NCI-H1436 treated with DMSO at 0.1 percent for 48 hours (cell line): ENCODE measurements at places on chromosomes 13 and 19.

GRCh38 chr19:873084-873483, 13.6 kb downstream of the CFD start:
- DNase-seq: no peak

- no peak for DNase-seq
These were observed 168.9 kb downstream of the UQCRFS1 start for GRCh38 chr19:29044037-29044436.

DNA sequence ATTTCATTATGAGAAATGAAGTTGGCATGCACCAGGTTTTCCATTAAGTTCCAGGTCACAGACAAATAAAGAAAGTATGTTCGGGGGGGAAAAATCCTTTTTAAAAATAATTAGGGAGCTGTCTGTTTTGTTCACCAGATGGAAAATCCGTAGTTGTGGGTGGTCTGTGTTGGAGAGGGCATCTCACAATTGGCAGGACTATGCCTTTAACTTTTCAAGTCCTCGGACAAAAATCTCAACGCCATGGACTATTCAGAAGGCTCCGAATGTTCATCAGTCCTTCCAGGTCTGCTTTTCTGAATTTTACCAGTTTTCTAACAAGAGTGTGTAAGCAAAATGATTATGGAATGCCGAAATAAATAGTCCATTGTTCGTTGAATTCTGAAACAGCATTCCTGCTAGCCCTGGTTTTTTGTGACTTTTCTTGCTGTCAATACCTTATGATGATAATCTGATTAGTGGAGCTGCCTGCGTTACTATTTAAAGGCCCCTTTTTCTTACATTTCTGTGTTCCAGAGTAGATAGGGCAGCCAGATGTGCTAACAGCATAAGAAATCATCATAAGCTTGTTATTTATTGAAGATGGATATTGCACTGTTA, 146.9 kb downstream of the TM9SF2 start:
- no peak for DNase-seq

DNA sequence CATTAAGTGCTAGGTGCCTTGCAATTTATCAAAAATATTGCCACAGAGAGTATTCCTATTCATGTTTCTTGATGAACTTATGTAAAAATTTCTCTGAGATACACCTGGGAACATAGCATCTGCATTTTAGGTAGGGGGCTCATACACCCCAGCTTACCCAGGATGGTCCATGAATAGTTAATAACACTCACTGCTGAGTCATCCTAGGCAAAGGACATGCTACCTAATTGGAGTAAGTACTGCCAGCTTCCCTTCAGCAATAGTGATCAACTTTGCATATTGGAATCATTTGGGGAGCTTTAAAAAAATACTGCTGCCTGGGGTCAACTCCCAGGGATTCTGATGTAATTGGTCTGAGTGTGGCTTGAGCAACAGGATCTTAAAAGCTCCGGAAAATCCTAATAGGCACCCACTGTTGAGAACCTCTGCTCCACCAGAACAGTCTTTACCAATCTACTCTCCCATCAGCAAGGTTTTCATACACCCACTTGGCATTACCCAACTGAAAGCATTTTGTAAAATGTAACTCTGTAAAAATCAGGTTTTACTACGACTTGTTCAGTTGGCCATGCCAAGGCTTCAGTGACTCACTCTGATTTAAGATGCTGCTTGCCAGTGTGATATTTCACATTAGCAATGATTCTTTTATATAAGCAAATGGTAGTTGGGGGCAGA, 67.2 kb upstream of the FNDC3A start:
- DNase-seq: no peak

DNA sequence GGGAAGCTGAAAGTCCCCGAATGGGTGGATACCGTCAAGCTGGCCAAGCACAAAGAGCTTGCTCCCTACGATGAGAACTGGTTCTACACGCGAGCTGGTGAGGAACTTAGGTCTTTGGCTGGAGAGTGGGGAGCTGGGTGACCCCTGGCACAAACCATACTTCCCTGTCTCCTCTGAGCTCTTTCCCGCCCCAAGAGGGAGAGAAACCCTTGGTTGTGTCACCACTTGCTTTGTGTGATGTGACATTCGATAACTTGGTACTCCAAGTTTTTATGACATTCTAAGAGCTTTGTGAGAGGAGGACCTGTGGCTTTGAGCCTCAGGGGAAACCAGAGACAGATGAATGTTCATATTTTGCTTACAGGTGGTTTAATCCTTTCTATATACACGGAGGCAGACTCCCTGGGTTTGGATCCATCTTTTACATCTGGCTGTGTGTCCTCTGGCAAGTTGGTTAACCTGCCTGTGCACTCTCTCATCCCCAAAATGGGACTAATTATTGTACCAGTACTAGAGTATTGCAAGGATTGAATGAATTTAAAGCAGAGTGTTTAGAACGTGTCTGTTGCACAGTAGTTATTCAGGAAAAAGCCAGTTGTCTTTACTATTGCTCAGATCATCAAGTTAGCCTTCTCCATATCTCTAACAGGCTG, 1.2 kb downstream of the RPS19 start:
- no peak for DNase-seq

GRCh38 chr13:48678316-48678715, 24.6 kb downstream of the CYSLTR2 start:
- no peak for DNase-seq

DNA sequence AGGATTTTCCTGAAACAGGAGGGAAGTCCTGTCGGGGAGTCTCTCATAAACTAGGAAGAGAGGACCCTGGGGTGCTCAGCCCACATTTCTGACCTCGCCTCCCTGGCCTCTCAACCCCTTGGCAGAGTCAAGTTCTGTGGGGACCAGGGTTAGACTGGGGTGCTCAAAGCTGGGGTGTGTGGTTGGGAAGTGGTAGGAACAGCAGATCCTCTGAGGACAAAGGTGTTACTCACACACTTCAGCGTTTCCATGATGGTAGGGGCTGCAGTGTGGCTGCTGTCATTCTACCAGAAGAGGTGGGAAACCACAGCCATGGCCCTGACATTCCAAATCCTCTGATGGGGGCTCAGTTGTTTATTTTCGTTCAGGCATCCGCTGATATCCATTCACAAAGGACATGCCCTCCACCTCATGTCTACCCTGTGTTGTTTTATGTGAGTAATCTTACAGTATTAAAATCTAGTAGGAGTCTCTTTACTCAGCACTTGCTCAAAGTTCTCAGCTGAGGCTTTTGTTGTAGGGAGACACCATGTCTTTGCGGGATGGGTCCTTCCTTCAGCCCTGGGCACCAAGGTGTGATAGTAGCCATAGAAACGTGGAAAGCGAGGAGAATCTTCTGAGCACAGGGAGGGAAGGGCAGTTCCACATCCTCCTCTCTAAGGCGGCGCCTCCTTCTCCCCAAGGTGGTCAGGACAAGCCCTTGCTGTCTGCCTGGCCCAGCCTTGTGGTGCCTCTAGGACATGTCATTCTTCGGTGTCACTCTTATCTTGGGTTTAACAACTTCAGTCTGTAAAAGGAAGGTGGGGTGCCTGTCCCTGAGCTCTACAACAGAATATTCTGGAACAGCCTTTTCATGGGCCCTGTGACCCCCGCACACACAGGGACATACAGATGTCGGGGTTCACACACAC, 1.5 kb downstream of the KIR2DL3 start:
- no peak for DNase-seq

- no peak for DNase-seq
These were observed 378.0 kb downstream of the DNAJC15 start for GRCh38 chr13:43401361-43401760.

- DNase-seq: no peak
These were observed 1.8 kb downstream of the AXL start for GRCh38 chr19:41220811-41221210.

GRCh38 chr19:16206046-16206605, 8.4 kb downstream of the AP1M1 start:
- no peak for DNase-seq

GRCh38 chr19:38059897-38060296, 152.9 kb downstream of the SIPA1L3 start:
- no peak for DNase-seq

- no peak for DNase-seq
These were observed 199.8 kb downstream of the DNAJC15 start for GRCh38 chr13:43223216-43223615.

DNA sequence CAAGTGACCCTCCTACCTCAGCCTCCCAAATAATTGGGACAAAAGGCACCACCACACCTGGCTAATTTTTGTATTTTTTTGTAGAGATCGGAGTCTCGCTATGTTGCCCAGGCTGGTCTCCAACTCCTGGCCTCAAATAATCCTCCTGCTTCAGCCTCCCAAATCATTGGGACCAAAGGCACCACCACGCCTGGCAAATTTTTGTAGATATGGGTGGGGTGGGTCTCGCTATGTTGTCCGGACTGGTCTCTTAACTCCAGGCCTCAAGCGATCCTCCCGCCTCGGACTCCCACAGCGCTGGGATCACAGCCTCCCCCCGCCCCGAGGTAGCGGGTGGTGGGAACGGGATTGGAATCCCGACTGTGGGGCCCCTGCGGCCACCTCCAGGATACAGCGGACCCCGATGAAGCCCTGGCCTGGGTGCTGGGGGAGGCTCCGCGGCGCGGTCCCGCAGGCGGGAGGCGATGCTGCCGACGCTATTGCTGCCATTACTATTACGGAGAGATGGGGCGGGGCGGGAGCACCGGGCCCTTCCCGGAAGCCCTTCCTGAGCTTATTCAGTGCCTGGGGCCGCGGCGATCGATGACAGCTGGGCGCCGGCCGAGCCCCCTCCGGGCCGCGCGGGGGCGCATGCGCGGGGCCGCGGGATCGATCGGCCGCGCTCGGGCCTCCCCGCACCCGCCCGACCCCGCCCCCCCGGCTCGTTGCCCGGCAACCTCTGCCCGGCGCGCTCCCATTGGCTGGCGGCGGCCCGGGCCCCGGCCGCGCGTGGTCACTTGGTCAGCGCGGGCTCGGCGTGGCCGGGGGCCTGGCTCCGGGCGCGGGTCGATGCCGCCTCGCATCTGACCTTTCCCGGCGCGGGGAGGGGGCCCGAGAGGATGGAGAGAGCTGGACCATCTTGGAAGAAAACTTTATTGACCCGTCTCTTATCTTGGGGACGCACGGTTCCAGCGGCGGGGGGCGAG, 27.9 kb upstream of the ONECUT3 start:
- no peak for DNase-seq

DNA sequence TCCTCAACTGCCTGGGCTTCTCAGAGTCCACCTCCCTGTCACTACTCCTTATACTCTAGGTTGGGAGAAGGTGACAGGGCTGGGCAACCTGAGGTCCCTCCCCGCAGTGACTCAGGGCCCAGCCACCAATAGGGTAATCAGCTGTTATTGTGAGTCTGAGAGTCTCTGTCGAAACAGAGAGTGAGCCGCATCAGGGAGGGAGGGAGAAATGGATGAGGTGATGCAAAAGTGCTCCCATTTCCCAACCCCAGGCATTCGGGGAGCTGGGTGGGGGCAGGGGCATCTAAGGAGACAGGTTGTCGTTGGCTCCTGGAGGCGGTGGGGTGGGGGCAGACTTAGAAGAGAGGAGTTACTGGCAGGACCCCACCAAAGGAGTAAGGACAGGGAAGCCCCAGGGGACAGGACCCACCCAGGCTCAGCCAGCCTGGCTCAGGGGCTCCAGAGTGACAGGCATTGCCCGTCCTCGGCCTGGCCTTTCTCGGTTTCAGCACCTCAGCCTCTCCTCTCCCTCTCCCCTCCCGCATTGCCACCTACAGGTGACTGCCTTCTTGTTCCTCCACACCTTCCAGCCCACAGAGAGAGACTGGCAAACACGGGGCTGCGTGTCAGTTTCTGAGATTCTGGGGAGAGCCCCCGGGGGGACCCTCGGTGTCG, at the start of gene DMKN:
Gene DMKN, minus strand, starts transcription at position 22 of the 654 bp plus-strand sequence. CDS start 174 bp downstream, outside the sequence.
- DNase-seq: no peak

DNA sequence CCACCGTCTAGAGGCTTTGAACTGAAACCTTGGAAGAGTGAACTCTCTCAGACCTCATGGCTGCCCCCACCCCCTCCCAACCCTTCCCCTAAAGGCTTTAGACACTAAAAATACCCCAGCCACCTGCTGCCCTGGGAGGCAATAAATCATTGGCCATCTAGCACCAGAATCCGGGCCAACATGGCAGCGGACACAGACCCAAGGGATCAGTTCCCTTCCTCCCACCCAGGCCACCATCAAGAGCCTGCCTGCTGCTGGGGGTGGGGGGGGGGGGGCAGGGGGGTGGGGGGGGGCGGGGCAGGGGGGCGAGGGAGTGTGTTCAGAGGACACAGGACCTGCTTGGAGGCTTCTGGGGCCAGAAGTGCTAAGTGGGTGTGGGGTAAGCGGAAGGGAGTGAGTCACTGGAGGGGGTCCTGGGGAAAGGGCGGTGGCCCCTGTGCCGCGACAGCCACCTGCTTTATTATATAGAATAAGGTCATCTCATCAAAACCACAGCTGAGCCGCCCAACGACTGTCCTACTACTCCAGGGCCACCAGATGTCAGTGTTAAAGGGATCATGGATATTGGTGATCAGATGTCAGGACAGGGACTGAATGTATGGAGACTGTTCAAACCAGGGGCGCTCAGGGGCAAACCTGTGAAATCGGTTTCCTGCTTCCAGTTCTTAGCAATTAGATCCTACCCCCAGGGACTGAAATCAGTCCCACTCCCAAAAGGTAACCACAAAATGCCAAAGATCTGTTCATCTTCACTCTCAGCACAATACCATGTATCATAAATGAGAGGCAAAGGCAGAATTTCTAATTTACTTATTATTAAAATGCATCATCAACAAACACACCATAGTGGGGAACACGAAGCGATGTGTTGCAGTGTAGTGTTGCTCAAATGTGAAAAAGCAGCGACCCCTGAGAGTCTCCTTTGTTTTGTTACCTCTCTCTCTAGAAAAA, 24.3 kb downstream of the ARL11 start:
- no peak for DNase-seq

DNA sequence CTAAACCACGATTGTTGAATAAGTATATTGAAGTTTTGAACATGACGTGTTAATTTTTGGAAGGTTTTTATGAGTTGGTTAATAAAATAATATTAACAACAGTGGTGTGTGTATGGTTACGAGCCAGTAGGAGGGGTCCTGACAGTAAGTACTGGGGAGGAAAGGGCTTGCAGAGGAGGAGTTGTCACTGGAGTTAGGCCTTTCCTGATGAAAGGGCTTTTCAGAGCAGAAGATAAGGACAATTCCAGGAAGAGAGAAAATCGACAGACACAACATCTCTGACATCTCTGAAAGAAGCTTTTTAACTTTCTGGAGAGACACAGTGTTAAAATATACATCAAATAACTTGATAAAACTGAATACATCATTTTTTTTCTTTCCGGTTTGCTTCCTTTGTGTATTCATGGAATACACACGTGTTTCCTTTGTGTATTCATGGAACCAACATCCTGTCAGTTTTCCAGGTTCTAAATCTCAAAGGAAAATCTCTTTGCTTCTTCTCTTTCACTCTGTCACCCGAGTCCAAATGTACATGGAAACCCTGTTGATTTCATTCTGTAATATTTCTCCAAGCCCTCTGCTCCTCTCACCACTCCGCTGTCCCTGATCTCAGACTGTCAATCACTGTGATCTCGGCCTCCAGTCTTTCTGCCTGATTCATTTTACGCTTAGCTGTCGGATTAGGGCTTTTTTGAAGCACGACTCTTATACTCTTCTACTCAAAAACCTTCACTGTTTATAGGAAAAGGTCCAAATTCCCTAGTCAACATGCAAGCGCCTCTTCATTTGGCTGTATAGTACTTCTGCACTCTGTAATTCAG, 374.4 kb downstream of the DLEU7 start:
- DNase-seq: no peak

DNA sequence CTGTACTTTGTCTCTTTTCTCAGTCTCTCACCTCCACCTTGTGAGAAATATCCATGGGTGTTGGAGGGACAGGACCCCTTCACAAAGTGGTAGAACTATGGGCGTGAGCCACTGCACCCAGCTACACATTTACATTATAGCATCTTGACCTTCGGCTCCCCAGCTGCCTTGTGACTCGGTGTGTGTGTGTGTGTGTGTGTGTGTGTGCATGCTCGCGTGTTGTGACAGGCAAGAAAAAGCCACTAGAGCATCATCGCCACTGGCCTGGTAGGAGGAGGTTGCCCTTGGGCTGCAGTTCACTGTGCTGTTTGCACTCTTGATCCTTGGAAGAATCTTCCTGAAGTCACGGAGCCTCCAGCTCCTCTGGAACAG, 13.7 kb upstream of the ZNF888 start:
- DNase-seq: no peak
